ENCODE measurements at places on chromosomes 5 and 9. TPM values are rescaled to one million over a fixed set of nuclear protein-coding genes. Genes with fewer than 3 reads are reported as not detected.

TAF11L5 gene
- not detected for total RNA-seq

SPATA31C1 gene
- total RNA-seq: not detected

CEP72 gene
- total RNA-seq: 3.1 TPM

KIF24 gene
- 6.9 TPM for total RNA-seq

ZNF189 gene
- total RNA-seq: 15.5 TPM

VCAN gene
- total RNA-seq: 246 TPM

OTULINL gene
- 4.4 TPM for total RNA-seq

C1QTNF2 gene
- 4.8 TPM for total RNA-seq

PDE6A gene
- 0.12 TPM for total RNA-seq

SHOC1 gene
- total RNA-seq: not detected

SPRY4 gene
- 23.7 TPM for total RNA-seq

STPG3 gene
- not detected for total RNA-seq

FGF1 gene
- total RNA-seq: 11.5 TPM

WDR41 gene
- 129 TPM for total RNA-seq

B4GALT1 gene
- 38.7 TPM for total RNA-seq

MED7 gene
- total RNA-seq: 20.9 TPM

BRINP1 gene
- under 0.01 TPM for total RNA-seq

HBEGF gene
- 3.9 TPM for total RNA-seq

BOD1 gene
- 50.3 TPM for total RNA-seq

SOHLH1 gene
- not detected for total RNA-seq

TEK gene
- total RNA-seq: not detected

CDC20B gene
- total RNA-seq: not detected

ICE1 gene
- 18.4 TPM for total RNA-seq

ARHGEF28 gene
- 11.3 TPM for total RNA-seq

GABRA1 gene
- not detected for total RNA-seq

PCDH12 gene
- total RNA-seq: not detected
